CD4-positive, alpha-beta T cell treated with Interleukin-6 at 100 ng/mL for 8 hours (primary cell): ENCODE measurements at places on chromosomes 12 and 14.

DNA sequence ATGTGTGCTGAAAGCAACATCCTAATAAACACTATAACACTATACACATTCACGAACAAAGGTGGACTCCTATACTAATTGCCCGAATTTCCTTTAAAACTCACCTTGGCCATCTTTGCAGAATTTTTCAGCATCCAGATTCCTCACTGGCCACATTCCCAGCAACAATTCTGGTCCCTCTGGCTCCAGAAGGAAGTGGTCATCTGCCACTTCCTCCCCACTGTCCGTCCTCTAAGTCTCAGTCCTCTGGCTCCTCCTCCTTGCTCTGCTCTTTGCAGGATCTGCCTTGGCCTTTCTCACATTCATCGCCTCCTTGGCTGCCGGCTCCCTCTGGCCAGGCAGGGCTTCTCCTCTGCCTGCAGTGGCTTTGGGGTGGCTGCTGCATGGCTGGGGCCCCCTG lies 426.0 kb downstream of the FUT8 start:
- no peak for DNase-seq

DNA sequence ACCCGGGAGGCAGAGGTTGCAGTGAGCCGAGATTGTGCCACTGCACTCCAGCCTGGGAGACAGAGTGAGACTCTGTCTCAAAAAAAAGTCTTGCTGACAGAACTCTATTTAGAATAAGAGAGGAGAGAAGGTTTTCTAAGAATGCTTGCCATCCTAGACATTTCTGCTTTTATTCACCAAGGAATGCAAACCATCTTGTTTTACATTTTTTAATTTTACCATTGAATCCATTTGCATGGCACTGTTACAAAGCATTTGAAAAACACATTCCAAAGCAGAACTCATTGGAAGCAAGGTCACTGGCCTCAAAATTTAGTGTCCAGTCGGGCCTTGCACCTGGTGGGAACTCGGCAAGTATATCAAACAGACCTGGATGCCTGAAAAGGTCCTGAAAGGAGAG lies 44.2 kb upstream of the RASSF3 start:
- no peak for DNase-seq

- no peak for DNase-seq
Measured at GRCh38 chr12:131040491-131040890, 86.8 kb downstream of the ADGRD1 start.

DNA sequence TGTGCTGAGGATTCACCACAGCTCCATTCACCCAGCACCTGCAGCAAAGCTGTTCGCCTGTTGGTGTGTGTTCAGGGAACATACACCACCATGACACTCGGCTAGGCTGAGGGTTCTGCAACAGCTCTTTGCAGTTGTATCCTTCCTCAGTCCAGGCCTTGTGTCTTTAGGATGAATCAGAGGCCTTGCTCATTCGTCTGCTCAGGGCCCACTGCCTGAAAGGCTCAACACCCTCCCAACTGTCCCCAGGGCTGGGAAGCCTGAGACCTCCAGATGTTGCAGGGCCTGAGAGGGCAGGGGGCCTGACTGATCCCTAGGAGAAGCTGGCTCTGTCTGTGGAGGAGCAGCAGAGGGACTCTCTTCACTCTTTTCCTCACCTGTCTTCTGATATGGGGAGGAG lies 11.2 kb downstream of the ZDHHC22 start:
- no peak for DNase-seq

DNA sequence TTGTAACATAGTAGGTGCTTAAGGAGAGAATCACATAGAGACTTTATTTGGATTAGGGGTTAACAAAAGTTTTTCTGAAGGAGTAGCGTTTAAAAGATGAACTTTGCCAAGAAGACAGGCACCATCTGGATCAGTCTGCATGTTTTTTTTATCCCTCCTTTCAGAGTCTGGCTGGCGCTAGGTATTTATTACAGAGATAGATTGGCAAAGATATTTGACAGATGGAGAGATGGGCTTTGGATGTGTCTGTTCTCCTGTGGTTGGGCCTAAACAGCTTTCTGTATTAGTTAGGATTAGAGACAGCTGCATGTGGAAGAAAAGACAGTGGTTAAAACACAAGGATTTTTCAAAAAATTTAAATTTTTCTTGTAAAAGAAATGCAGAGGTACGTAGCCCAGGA lies 133.9 kb downstream of the C12orf75 start:
- DNase-seq: no peak

DNA sequence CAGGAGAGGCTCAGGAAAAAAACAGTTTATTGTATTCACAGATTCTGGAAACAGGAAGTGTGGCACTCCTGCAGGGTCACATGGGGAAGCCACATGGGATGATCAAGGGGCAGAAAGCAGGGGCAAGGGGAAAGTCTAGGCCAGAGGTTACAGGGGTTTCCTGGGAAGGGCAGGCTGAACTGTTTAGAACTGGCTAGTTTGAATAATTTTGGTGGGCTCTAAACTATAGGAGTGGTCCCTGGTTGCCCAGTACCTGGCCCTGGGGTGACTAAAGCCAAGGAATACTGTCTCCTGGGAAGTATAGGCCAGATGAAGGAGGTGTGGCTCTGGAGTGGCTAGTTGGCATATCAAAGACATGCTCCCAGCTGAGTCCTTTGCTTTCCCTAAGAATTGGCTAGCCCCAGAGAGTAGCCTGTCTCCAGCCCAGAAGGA lies 169.2 kb downstream of the SLC41A2 start:
- DNase-seq: no peak

GRCh38 chr14:33917661-33918060 lies 33.2 kb downstream of the EGLN3 start:
- no peak for DNase-seq

DNA sequence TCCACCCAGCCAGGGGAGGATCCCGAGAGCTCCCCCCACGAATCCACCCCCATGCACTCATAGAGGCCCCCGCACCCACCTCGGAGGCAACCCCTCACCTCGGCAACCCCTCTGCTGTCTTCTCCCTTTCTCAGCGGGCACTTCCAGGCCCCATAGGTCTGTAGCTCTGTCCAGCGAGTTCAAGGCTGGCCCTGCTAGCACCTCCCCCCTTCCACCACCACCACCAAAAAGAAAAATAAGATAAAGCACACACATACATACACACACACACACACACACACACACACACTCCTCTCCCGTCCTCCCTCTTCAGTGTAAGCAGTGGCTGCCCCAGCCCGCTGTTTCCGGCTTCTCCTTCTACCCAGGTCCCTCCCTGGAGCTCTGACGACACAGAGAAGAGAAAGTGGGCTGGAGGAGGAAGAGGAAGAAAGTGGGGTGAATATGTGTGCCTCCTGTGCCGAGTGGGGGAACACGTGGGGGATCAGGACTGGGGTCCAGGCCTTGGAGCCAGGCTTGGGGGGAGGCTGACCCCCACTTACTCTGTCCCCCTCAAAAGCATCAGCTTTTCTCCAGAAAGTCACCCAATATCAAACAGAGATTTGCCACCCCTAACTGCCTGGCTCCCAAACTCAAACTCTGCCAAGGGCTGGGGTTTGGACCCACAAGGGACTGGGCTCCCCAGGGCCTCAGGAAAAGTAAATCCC lies at the start of gene STAT6:
Gene STAT6 (minus strand): TSS at position 332 of the 704 bp plus-strand sequence. CDS start 3,084 bp downstream, outside the sequence.
- DNase-seq: peak; percentile 90

DNA sequence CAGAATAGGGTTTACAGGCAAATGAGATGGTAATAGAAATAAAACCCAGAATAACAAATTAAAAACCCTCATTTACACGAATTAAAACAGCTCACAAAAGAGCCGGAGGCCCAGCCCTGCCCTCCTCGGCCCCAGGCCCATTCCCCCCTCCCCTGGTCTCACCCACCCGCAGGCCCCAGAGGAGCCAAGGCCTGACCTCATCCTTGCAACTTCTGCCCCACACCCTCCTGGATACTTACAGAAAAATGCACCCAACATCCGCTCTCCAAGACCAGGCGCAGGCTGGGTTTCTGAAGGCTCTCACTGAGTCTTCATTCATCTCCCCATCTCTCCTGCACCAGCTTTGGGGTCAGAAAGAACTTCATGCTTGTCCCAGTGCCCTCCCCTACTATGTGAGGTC lies 16.2 kb upstream of the VSX2 start:
- DNase-seq: no peak

- no peak for DNase-seq
Measured at GRCh38 chr12:44259890-44260289, 424.0 kb downstream of the TMEM117 start.

DNA sequence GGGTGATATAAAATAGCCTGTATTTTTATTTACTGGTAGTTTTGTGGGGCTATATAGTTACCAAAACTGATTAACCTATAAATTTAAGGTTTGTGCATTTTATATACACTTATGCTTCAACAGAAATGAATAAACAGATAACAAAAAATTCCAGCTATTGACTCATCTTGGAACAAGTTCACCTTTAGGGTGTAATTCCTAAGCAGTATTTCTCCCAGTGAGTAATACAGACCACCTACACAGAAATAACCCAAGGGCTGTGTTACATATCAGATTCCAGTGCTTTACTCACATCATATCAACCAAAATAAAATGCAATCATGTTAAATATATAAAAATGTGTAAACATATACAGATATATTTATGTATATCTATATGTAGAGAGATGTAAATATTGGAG lies 345.6 kb downstream of the ADAMTS20 start:
- DNase-seq: no peak

GRCh38 chr12:57617942-57618341 lies 6.7 kb downstream of the ARHGEF25 start:
- no peak for DNase-seq

DNA sequence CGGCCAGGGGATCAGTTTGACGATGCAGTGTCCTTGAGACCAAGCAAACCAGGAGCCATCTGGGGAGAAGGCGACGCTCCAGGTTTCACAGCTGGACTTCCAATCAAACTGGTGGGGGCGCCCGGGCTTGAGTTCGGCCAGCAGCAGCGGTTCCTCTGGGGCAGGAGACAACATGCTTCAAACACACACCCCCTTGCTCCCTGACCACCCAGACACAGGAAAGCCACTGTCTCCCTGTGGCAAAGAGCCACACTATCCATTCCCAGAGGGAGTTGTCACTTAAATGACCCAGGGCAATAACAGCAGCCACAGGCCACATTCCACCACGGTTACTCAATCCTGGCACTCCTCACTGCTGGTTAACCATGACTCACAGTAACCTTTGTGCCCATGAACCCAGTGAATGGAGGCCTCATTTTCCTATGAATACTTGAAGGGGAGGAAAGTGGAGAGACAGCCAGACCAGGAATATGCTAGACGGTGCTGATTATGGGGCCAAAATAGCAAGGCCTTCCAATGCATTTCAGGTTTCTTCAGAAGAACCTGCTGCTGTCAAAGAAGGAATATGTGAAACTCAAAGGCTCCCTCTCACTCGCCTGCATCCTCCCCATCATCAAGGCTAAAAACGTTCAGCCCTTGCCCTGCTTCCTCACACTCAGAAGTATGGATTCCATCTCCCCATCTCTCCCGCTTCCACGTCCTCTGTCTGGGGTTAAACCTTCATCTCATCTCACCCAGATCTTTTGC lies 8.5 kb downstream of the WSB2 start:
- no peak for DNase-seq

GRCh38 chr14:37145395-37145794 lies 27.0 kb downstream of the SLC25A21 start:
- no peak for DNase-seq

DNA sequence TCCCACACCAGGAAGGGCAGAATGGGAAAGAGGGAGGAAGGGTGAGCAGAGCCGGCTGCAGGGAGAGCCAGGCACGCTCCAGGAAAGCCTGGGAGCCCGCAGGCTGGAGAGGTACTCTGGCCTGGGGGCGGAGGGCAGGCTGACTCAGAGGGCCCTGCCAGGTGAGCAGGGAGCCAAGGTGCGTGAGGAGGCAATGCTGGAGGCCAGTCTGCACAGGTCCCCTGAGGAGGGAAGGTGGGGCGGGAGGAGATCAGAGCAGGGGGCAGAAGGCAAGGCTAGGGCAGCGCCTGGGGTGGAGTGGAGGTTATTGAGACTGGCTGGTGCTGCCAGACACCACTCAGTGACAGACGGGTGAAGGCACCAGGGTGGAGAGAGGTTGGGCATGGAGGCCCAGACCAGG lies 385.0 kb downstream of the BCL11B start:
- DNase-seq: no peak

- no peak for DNase-seq
Measured at GRCh38 chr12:20125276-20125798, 243.0 kb upstream of the PDE3A start.

GRCh38 chr14:100834794-100835547 lies 9.1 kb downstream of the MEG3 start:
- DNase-seq: no peak

GRCh38 chr12:75818863-75819262 lies 212.7 kb downstream of the PHLDA1 start:
- DNase-seq: no peak

GRCh38 chr12:79657136-79657535 lies 33.6 kb downstream of the PAWR start:
- DNase-seq: no peak

DNA sequence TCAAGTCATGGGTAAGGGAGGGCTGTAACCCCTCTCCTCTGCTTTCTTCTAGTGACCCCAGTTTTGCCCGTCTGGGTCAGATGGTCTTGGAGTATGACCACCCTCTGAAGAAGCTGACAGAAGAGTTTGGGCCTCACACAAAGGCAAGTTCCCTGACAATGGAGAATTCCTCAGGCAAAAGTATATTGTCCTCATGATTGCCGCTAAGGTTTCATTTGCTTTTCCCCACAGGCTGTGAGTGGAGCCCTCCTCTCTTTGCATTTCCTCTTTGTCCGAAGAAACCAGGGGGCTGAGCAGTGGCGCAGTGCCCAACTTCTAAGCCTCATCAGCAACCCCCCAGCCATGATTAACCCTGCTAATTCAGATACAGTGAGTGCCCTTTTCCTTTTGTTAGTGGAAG lies 12.1 kb downstream of the NCKAP1L start:
- no peak for DNase-seq

GRCh38 chr12:49843411-49843810 lies 505 bp upstream of the BCDIN3D start:
- no peak for DNase-seq

DNA sequence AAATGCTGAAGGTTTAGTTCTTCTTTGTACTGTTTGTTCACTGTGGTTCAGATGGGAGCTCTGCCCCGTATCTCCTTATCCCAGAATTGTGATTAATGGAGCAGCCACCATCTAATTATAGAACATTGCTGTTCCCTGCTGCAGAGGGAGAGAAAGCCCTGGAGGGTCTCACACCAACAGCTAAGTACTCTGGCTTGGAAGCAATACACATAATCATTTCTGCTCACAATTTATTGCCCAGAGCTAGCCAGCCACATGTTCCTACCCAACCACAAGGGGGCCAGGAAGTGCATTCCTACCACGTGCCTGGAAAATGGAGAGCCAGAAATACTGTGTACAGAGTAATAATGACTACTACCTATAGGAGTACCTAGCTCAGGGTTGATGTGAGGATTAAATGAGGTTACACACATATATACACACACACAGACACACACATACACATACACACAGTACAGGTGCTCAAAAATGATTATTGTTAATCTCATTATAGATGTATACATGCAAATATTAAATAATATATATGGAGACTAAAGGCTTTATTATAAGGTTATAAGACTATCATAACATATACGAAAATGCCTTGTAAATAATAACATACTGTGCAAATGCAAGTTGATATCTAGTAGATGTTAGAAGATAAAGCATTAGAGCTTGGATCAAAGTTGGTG lies 22.3 kb downstream of the MSRB3 start:
- no peak for DNase-seq

- DNase-seq: no peak
Measured at GRCh38 chr14:76918782-76919394, 92.7 kb downstream of the LRRC74A start.

- no peak for DNase-seq
Measured at GRCh38 chr12:103308396-103308795, 187.4 kb downstream of the C12orf42 start.

- DNase-seq: no peak
Measured at GRCh38 chr12:575129-575502, 88.1 kb downstream of the NINJ2 start.

- no peak for DNase-seq
Measured at GRCh38 chr14:39265806-39266524, 32.2 kb downstream of the MIA2 start.

- no peak for DNase-seq
Measured at GRCh38 chr14:37223947-37224474, 26.3 kb downstream of the MIPOL1 start.
